Stimulated activated CD4-positive, alpha-beta T cell treated with anti-CD3 and anti-CD28 coated beads, TNF-alpha, amount 100 ng/mL, for 4 hours (primary cell): ENCODE measurements at places on chromosomes 12 and 14.

GRCh38 chr12:110790301-110790700 lies 47.6 kb upstream of the PPP1CC start:
- DNase-seq: no peak

- DNase-seq: no peak
These were observed 1366.5 kb downstream of the AACS start for GRCh38 chr12:126431767-126432166.

DNA sequence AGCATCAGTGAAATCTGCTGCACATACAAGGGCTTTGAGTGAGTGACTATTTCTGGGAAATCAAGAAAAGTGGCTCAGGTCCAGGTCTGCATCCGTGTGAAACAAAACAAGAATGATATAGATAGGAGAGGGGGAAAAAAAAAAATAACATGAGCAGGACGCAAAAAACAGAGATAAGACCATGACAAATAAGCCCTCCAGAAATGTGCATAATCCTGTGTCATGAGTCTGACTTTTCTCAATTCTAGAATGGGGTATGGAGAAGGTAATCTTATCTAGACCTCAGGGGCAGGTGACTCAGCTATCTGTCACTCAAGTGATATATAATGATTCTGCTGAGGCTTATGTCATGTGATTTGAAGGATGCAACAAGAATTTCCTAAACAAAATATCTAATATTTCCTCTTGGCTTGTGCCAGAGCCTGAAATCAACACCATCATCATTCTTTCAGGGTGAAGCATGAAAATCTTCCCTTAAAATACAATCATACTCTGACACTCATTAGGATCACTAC lies 250.0 kb downstream of the PHLDA1 start:
- no peak for DNase-seq

DNA sequence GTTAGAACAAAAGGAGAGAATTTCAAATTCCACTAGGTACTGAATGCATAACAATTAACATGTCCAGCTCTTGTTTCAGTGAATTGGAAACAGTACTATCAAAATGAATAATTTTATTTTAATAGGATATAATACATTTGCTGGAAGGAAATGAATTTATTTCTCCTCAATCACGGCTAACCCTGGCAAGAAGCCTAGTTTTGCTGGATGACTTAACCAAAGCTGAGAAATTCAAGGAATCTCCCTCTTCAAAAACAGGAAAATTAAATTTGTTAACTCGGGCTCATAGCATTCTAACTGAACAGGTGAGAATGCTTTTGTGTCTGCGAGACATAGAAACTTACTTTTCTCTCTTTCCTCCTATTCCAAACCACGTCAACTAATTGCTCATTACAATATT lies 163.5 kb upstream of the NEDD1 start:
- DNase-seq: no peak

DNA sequence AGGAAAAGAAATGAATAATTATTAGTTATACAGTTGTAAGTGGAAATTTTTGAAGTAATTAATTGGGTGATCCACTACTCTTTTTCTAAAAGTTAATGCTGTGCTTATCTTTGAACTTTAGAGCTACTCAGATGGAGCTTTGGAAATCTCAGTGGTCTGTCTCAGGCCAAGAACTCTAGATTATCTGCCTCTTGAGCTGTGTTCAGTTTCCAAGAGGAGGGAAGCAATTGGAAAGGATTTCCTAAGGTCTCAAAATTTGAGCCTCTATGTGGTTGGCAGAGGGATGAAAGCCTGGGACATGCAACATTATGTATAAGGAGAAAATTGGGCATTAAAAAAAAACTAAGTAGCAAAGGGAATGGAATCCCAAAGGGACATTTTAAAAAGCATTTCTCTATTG lies 334.0 kb upstream of the PRICKLE1 start:
- DNase-seq: no peak
